ENCODE measurements at places on chromosomes 6 and 20.

DNA sequence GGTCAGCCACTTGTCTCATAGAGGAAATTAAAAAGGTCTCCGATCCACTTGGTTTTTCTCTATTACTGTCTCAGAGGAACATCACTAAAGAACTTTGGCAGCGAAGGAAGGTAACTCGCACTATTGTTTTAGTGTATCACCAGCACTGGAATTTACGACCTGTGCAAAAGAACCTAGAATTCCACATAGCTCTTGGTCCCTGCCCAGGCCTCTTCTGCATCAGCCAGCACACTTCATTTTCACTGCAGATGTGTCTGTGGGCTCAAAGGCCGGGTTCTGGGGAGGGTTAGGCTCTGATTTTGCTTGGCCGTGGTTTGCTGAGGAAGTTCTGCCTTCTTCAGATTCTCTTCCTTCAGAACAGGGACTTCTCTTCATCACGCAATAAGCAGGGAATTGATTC lies 102.8 kb upstream of the TMEM181 start:
- no peak for DNase-seq

GRCh38 chr20:54133434-54134427 lies 40.1 kb downstream of the CYP24A1 start:
- no peak for DNase-seq

DNA sequence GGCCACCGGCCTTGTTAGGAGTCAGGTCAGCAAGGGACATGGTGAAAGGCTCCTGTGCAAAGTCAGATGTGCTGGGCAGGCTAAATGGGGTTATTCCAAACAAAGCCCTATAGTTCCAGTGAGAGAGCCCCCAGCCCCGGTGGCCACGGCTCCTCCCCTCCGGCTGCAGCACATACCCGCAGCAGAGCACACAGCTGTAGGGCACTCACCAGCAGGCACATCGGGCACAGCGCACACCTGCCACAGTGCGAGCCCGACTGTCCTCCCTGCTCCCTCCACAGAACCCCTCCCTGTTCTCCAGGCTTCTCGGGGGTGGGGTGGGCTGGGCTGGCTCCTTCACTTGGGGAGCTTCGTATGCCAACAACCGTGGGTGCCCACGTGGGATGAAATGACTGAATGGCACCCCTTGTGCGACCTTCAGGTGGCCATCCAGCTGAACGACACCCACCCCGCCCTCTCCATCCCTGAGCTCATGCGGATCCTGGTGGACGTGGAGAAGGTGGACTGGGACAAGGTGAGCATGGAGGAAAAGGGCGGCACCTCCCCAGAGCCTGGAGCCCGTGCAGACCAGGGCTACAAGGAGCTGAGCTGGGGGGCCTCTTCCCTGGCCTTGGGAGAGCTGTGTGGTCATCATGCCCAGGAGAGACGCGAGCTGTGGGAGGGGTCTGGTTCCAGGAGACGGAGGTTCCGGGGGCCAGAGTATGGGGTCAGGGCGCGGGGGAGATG lies 30.9 kb downstream of the PYGB start:
- DNase-seq, result no peak

DNA sequence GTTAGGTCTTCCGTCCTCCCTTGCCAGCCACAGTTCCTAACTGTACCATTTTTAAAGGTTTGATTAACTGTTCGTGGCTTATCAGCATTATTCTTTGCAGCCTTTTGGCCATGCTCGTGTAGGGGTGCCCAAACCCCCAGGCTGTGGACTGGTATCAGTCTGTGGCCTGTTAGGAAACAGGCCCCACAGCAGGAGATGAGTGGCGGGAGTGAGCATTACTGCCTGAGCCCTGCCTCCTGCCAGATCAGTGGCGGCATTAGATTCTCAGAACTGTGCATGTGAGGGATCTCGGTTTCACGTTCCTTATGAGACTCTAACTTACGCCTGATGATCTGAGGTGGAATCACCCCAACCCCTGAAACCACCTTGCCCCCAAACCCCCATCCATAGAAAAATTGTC lies 79.3 kb downstream of the TBC1D7 start:
- no peak for DNase-seq

- no peak for DNase-seq
Measured at GRCh38 chr20:58926802-58927489, 54.1 kb upstream of the NELFCD start.

GRCh38 chr6:136783495-136784270 lies 8.6 kb downstream of the MAP3K5 start:
- DNase-seq, result no peak

DNA sequence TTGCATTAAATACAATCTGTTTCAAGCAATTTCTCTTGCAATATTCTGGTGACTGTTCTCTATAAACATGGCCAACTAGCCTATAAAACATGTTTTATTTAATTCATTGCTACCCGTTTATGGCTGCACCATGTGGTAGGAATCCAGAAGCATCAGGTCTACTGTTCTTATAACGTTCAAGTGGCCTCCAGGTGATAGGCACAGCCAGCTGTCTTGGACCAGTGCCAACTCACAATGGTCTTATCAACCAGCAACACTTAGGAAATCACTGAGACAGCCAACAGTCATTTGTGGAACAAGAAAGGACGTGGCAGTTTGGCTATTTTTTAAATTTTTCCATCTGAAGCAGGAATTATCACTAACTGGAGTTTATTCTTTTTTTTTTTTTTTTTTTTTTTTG lies 193.6 kb downstream of the NKAIN2 start:
- DNase-seq, result no peak

- no peak for DNase-seq
Measured at GRCh38 chr6:4130357-4130987, 4.9 kb downstream of the ECI2 start.

- no peak for DNase-seq
Measured at GRCh38 chr20:50395251-50395729, 114.9 kb upstream of the PTPN1 start.

- DNase-seq, result peak; percentile 8
Measured at GRCh38 chr6:11258260-11259237, 26.1 kb upstream of the NEDD9 start.

DNA sequence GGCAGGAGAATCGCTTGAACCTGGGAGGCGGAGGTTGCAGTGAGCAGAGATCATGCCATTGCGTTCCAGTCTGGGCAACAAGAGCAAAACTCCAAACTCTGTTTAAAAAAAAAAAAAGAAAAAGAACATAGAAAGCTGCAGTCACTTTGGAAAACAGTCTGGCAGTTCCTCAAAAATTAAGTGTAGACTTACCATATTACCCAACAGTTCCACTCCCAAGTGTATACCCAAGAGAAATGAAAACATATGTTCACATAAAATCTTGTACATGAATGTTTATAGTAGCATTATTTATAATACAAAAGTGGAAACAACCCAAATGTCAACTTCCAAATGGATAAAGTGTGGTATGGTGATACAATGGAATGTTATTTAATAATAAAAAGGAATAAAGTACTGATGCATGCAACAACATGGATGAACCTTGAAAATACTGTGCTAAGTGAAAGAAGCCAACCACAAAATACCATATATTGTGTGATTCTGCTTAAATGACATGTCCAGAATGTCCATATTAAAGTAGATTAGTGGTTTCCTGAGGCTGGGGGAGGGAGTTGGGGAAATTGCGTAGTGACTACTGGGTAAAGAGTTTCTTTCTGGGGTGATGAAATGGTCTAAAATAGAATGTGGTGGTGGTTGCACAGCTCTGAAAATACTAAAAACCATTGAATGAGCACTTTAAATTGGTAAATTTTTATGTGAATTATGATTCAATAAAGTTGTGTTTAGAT lies 62.9 kb downstream of the SUN5 start:
- no peak for DNase-seq

DNA sequence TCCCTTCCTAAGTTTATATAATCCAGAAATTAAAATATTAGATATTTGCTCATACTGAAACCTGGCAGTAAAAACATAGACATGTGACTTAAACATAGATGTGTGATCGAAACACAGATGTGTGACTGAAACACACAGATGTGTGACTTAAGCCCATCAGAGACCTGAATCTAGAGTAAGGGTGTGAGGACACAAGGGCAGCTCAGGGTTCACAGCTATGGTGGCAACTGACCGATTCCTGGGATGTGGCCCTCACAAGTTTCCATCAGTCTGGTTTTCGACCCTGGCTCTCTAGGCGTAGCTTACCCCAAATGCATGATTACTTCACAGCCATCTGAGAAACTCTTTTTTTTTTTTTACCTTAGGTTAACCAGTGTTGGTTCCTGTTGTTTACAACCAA lies 137.0 kb downstream of the NRN1 start:
- no peak for DNase-seq

- no peak for DNase-seq
Measured at GRCh38 chr6:138482816-138483215, 16.5 kb downstream of the NHSL1 start.

- no peak for DNase-seq
Measured at GRCh38 chr6:150799276-150799805, 66.2 kb upstream of the MTHFD1L start.

DNA sequence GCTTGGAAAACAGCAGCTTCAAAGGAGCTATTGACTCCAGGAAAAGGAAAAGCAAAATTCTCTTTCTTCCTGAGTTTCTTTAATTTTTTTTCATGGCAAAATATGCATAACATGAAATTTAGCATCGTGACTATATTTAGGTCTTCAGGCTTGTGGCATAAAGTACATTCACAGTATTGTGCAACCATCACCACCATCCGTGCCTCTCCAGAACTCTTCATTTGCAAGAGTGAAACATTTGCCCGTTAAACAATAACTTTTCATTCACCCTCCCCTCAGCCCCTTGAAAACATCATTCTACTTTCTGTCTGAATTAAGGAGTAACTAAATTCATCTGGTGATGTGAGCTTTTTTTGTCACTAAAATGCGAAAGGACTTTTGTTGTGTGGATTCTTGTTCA lies 251.7 kb downstream of the PHACTR1 start:
- no peak for DNase-seq

All from T-helper 22 cell (primary cell).